ENCODE measurements at places on chromosomes 4 and X.

DNA sequence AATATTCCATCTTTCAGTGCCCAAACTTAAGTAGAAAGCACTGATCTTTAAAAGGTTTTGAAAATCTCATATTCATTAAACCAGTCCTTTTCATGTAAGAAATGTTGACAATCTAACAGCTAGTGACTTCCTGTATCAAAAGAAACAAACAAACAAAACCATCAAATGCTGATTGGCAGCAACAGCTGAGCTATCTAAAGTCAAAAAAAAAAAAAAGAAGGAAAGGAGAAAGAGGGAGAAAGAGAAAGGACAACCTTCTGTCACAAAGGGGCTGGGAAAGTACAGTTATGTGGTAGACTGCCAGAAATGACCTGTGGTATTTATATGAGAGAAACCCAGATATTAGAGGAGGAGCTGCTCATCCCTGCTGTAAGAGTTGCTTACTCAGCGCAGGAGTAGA lies 614.6 kb upstream of the SMIM31 start:
- no peak for DNase-seq

- DNase-seq = no peak
Measured at GRCh38 chr4:56681853-56682525, 893 bp upstream of the HOPX start.

DNA sequence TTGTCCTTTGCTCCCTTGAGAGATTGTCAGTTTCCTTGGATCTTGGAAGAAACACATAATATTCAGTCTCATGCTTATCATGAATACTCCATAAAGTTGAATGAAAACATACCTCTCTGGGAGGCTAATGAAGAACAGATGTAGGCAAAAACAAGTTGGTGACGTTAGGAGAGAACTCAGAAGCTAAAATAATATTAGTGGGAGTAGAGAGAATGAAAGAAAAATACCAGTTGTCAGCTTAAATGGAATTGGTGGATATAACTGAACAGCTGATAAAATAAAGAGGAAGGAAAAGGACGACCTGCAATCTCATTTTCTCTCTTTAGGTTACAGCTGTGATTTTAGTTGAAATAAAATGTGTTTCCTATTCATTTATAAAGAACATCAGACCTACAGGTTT lies 124.8 kb downstream of the SNCA start:
- no peak for DNase-seq

DNA sequence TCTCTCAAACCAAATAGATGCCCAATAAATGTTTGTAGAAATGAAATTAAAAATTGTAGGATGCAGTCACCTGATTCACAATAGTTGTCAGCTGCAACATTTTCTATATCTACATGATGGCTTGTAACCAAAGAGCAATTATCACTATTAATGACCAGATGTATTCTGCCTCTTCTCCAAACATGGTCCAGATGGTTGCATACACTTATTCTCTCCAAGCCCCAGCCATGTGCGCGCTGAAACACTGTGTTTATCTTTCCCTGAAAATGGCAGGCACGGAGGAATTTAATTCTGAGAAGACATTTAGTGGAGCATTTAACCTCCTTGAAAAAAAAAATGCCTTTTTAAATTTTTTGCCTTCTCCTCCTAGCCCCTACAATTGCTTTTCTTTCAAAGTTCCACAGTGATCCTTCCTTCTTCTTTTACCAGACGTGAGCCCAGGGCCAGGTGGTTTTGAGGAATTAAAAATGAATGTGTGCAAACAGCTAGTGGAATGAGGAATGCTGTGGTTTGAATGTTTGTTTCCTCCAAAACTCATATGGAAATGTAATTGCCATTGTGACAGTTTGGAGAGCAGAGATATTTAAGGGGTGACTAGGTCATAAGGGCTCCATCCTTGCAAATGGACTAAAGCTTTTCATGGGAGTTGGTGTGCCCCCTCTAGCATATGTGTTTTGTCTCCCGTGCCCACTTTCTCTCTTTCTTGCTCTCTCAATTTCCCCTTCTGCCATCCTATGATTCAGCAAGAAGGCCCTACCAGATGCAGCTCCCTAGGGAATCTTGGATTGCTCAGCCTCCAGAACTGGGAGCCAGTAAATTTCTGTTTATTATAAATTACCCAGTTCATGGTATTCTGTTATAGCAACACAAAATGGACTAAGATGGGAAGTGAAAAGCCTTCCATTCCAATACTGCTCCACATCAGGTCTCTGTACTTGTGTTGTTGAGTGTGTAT lies 136.0 kb downstream of the GABRB1 start:
- no peak for DNase-seq

- DNase-seq = no peak
Measured at GRCh38 chr4:11727903-11728564, 299.3 kb upstream of the HS3ST1 start.

DNA sequence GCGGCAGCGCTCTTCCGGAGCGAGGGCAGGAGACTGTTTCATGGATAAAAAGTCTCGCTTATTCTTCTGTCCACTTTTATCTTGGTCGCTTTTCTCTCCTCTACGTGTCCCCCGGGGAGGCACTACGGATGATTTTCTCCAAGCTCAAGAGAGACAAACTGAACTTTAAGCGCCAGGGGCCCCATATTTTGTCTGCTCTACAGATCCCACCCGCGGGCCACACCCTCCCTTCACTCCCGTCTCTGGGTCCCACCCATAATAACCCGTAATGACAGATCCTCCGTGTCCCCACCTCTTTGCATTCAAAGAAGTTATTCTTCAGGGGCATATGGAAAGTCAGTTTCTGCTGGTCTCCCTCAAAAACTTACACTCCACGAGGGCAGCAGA lies at the start of gene CORIN:
CORIN (minus strand) TSS at position 160 of the 387 bp plus-strand sequence; CDS start at position 42, 118 bp downstream.
- DNase-seq = no peak

DNA sequence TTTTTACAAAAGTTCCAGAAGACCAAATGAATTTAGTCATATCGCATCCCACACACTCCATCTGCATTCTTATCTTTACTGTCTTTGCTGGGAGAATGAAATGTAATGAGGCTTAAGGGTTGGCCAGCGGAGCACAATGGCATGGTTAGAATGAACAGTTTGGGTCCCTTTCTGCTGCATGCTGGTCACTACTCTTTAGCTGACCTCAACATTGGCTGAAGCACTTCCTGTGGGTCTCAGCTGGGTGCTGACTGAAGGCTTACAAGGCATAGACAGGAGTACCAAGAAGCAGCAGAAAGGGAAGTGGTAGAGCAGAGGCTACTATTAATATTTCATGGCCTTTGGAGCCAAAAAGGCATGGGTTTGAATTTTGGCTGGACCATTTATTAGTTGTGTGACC lies 159.4 kb upstream of the GPC4 start:
- no peak for DNase-seq

GRCh38 chr4:122635205-122635604 lies 14.3 kb upstream of the IL21 start:
- peak; percentile 28 for DNase-seq

DNA sequence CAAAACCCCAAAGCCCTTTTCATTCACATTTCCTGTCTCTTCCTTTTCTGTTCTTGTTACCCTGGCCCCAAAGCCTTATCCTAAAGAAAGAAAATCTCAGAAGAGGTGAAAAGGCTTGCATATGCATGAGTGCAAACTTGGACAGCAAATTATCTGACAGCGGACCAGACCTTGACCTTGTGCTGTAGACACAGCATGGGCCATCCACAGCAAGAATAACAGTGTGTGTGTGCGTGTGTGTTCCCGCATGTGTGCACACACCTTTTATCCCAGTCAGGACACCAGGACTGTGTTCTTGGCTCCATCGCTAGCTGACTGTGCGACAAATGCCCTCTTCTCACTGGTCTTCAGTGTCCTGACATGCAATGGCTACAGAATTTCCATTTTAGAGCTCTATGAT lies 35.3 kb downstream of the ZBTB49 start:
- no peak for DNase-seq

- no peak for DNase-seq
Measured at GRCh38 chr4:185341377-185341776, 54.3 kb downstream of the LRP2BP start.

DNA sequence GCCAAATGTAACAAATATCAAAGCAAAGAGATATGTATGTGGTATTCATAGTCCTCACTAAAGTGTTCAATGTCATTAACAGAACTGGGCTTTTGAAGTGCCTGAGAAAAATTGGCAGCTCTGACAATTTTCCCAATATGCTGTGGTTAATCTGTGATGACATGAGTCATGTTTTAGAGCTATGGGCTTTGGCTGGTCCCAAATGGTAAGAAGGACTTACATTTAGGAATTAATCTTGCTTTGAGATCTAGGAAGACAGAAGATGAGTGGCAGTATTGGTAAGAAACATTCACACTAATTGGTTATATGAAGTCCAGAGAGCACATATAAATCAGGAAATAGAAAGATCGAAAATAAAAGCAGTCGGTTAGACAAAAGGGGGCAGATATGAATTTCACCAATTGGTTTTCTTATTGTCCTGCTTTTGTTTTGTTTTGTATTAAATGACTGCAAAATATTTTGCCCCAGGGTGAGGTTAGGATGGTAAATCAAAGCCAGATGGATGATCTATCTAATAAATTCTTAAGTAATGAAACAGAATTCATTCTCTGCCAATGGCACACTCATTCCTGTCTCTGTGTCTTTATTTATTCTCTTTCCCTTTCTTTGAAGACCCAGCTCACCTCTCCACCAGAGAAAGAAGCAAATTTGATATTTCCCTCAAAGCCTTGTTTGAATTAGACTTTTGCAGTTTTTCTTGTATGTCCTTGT lies 993.1 kb downstream of the RPA4 start:
- no peak for DNase-seq

- DNase-seq = no peak
Measured at GRCh38 chr4:76902233-76902890, 4.4 kb upstream of the SOWAHB start.

DNA sequence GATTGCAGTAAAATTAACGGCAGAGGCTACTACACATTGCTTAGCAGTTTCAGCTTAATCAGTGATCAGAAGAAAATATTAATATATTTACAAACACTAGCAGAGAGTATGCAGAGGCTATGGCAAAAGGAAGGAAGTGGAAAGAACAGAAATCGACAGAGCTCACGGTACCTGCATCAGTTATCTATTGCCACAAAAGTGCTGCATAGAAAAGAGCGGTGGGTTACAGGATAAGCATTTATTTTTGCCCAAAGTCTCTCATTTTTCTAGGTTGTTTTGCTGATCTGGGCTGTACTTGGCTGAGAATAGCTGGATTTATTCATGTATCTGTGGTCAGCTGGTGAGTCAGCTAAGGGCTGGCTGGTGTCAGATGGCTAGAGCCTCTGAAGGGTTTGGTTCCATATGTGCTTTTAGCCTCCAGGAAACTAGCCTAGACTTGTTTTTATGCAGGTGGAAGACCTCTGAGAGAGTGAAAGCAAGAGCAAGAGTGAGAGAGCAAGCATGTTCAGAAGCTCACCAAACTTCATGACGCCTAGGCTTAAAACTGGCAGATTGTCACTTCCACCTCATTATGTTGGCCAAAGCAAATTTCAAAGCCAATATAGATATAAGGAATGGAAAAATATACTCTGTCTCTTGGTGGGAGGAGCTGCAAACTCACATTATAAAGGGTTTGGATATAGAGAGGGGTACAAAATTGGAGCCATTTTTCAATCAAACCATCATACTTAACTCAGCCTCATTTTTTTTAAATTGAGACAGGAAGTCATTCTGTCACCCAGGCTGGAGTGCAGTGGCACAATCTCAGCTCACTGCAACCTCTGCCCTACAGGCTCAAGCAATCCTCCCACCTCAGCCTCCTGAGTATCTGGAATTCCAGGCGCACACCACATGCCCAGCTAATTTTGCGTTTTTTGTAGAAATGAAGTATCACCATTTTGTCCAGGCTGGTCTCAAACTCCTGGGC lies 153.2 kb upstream of the RPL34 start:
- peak; percentile 22 for DNase-seq

DNA sequence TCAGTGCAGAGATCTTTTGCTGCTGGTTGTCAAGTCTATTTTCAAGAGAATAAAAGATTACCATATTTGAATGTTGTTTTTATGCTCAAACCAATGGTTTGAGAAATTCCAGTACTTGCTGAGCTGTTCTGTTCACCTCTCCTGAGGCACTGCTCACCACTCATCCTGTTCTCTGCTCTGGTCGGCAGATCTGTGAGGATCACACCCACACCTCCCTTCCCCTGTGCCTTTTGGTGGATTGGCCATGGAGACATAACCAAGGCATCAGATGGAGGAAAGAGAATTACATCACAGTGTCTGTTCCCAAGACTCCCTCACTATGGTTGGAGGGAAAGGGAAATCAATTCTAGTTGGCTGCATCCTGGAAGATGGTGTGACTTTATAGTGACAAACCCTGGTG lies 391.6 kb downstream of the ARHGAP24 start:
- DNase-seq = no peak

DNA sequence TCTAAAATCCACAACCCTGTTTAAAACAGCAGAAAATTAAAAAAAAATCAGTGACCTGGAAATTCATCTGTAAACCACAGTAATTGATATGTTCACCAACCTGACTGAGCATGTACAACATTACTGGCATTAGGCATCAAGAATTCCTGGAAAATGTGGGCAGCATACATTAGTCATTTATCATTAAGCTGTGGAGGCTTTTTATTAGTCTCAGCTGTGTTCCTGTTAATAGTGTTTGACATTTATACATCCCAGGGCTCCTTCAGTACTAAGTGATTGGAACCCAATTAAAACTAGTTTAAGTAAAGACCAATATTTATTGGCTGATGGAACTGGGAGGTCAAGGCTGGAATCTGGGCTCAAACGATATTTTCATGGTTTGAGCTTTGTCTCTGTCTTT lies 227.3 kb upstream of the GIMD1 start:
- no peak for DNase-seq
